ENCODE measurements at places on chromosomes 1 and 21.

- DNase-seq: no peak
Measured at GRCh38 chr1:236686815-236687160, 489 bp downstream of the ACTN2 start.

GRCh38 chr1:58457023-58457635, 89.4 kb downstream of the OMA1 start:
- DNase-seq: no peak

DNA sequence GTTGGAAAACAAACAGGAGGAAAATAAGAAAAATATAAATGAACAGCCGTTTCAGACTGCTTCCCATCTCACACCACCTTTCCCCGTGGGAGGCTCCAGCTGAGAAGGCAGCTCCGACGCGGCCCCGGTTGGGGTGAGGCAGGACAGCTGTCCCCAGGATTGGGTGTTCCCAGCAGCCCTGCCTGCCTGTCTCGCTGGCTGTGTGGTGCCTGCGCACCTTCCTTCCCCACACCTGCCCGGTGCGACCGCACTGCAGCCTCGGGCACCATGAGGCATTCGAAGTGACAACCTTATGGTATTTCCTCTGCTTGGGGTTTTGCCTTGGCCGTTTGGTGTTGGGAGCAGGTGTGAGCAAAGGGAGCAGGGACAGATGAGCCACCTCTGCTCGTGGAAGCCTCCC, 161.6 kb downstream of the PRDM16 start:
- no peak for DNase-seq

DNA sequence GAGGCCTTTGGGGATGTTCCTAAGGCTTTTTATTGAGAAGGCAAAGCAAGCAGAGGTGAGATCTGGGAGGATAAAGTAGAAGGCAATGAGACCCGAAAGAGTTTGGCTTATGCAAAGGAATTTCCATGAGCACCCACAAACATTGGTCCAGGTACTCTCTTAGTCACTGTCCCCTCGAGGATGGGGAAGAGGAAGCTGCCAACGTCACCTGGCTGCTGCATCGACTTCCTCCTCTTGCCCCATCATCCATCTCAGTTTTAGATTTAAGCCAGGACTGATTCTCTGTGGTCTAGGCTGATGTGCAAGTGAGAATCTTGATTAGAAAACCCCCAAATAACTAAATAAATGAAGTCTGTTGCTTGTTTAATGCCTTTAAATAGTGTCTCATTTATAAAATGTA, 28.7 kb downstream of the RUNX1 start:
- DNase-seq: no peak

GRCh38 chr1:229947968-229948367, 119.1 kb upstream of the GALNT2 start:
- no peak for DNase-seq

DNA sequence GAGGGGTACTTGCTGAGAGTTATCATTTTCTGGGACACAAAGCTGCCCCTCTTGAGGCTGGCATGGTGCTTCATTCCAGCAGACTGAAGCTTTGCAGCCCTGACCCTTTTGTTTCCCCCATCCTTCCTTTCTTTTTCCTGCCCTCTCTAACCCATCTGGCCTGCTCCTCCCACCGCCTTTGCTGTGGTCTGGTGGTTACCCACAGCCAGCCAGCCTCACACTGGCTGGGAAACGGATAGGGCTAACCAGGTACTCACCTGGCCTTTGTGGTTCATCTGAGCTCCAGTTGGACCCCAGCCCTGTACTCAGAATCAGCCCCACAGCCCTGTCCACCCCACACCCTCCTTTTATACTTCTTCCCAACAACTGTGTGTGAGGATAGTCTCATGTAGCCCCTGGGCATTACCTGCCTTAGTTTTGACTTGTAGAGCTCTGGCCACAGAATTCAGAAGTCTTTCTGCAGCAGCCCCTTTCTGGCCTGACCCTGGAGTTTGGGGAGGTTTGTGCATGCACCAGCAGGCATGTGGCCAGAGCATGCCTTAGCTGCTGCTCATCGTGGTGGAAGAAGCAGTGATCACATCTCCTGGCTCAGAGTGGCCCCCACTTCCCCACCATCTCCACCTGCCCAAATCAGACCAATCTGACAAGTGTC, 138.0 kb downstream of the TRABD2B start:
- no peak for DNase-seq

DNA sequence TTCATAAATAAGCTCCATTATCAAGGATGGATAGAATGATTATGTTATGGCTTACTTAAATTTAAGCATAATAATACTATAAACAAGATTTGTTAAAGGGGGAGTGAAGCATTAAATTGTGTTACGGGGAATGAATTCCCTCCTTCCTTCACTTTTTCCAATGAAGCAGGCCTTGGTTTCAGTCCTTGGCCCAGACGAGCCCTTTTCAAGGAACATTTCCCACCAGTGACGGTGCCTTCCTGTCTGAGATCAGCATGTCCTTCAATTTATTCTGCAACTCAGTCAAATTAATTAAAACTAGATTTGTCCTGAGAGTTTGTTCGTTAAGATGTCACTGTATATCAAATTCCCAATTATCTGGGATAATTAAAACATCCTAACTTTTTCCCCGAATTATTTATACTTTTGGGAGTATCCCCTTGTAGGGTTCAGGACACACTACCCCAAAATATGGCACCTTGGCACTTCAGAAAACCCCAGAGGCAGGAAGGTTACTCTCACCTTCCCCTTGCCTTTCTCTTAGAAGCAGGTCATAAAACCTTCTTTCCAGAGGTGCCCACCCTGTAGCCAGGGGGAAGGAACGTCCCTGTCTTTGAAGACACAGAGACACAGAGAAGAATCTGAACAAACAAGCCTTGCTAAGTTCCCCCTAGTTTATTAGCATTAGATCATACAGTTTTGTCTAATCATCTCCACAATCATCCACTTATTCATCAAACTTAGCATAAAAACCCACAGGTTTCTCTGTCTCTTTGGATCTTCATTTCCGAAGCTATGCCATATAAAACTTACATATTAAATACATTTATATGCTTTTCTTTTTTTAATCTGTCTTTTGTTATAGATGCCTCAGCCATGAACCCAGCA, 86.2 kb upstream of the ARHGAP29 start:
- DNase-seq: no peak

- DNase-seq: peak; percentile 43
Measured at GRCh38 chr1:16351456-16351993, 755 bp downstream of the FBXO42 start.

- DNase-seq: peak; percentile 64
Measured at GRCh38 chr1:6459850-6460265, 6.1 kb downstream of the TNFRSF25 start.

DNA sequence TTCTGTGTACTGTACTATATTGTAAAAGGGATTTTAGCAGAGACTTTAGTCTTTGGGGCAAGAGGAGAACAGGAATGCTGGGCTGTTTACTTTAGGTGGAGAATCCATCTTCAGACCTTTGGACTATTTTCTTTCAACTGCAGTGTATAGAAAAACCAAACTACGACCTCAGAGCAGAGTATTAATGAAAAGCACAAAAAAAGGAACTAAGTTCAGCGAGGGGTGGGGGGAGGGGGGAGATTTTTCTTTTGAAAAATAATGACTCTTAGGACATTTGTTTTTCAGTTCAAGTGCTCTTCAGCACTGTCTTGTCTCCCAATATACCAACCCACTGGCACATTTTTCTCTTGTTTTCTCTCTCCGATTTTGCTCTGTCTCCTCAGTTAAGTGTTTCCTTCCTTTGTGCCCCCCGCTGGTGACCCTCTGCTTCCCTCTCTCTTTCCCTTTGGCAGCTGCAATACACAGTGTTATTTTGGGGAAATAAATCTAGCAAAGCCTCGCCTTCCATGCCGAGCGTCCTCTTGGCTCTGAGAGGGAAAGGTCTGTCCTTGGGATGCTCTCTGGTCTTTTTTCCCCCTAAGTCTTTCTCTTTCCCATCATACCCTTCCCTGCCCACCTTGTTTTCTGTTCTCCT, 44.8 kb downstream of the ACP6 start:
- peak; percentile 67 for DNase-seq

DNA sequence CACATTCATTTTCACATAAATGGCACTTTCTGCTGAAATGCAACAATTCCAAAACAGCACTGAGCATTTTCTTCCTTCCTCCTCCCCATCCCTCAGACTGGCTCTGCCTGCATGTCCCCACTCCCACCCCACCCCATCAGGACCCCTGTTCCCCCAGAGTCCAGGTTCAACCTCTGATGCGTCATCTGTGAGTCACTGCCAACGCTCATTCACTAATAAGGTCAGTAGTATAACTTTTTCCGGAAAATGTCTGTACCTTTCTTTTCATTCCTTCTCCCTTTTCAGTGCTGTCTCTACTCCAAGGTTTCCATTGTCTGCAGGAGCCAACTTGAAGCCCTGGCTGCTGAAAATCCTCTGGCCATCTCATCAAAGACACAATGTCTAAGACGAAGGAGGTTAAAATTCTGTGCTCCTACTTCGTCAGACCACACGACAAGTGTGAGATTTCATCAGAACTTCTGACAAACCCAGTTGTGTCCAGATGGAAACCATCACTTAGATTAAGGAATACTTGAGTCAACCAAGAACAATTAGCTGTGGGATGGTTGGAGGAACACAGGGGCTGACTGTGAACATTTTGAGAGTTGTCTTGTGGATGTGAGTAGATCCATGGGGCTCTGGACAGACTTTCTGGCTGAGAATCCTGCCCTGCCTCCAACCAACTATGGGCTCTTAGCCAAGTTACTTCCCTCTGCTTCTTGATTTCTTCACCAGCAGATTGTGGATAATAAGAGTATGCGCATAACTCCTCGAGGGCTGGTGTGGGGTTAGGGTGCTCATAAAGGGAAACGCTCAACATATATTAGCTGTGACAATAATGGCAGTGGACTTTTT, 35.6 kb upstream of the UTS2 start:
- peak; percentile 8 for DNase-seq

DNA sequence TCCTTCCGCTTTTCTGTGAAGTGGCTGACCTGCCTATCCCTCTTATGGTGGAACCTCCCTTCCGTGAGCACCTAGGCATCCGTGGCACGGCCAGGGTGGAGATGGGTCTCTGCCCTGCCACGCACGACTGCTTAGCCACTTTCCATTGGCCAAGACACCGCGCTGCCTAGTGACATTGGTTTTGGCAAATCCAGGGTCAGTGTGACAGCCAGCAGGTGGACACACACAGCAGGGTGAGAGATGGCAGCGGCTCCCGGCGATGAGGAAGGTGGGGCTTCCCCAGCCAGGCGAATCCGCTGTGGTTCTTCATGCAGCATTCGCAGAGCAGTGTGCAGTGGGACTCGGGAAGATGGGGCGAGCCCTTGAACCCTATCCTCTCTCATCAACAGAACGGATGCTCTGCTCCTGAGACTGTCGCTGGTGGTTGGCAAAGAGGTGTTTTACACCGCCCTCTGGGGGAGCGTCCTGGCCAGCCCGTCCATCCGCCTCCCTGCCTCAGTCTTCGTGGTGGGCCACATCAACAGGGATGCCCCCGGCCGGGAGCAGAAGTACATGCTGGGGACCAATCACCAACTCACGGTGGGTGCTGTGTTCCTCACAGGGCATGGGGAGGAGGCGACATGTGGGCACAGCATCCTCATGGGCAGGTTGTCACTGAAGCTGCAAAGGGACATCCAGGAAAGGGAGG, 51.8 kb downstream of the DOP1B start:
- no peak for DNase-seq

DNA sequence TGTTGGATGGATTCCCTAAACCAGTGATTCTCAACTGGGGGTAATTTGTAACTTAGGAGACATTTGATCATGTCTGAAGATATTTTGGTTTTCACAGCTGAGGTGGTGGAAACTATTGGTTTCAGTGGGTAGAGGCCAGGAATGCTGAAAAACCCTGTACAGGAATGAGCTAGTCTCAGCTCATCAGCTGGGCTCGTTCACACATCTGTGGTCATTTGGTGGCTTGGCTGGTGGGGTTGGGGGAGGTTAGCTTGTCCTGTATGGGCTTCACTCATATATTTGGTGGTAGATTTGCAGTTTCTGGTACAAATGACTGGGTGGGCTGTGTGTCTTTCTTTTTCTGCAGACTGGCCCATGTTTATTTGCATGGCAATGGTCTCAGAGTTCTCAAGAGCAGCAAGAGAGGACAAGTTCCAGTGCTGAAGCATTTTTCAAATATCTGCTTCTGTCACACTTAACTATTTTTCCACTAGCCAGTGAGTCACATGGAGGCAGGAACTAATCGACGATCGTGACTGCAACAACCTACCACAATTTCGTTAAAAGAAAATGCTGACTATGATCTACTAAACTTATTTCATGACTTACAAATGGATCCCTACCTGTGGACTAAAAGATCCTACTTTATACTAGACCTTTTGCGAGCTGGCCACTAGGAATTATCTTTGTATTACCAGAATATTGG, 321.7 kb upstream of the PLXNA2 start:
- no peak for DNase-seq

GRCh38 chr1:247746391-247746935, 1.5 kb downstream of the OR14A2 start:
- DNase-seq: no peak

GRCh38 chr1:38135625-38136414, 89.2 kb upstream of the POU3F1 start:
- DNase-seq: no peak

GRCh38 chr1:182391028-182391361, 595 bp downstream of the GLUL start:
- DNase-seq: no peak

GRCh38 chr1:47646676-47647075, 208.8 kb downstream of the FOXD2 start:
- DNase-seq: no peak

GRCh38 chr21:44583089-44583799, 2.8 kb upstream of the KRTAP10-5 start:
- DNase-seq: no peak

DNA sequence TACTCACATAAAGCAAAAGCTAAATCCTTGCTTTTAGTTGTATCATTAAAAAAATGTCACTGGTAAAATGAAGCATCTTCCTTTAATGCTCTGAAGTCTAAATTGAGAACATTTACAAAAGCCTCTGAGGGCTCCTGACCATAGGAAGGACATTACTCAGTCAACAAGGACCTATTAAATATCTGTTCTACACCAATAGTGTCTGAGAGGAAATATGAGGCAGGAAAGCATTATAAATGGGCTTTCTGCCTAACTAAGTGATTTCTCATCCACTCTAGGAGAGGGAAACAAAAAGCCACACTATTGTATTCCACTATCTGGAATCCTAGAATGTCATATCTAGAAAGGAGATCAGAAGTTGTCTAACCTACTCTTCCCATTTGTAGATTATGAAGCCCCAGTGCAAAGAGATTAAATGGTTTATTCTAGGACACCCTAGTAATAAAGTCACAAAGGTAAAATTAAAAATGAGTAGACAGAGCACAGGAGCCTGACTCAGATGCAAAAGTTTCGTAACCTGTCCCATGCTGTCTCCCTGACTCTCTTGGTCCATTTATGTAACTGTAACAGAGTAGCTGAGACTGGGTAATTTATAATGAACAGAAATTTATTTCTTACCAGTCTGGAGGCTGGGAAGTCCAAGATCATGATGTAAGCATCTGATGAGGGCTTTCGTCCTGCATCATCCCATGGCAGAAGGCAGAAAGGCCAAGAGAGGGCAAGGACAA, 17.6 kb downstream of the RGS1 start:
- DNase-seq: no peak

DNA sequence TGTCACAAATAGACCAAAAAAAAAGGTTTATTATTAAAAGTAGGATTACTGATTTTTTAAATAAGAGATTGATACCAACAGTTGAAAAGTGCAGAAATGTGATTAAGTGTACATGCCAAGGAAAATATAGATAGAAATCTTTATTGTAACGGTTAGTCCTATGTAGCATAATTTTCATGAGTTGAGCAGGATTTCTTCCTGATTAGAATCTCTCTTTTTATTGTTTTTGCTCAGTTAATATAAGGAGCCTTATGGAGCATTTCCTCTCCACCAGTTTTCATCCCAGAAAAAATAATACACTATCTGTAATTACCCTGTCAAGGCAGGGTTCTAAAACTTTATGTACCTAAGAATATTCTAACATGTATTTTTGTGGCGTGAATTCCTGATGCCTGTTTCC, 23.4 kb downstream of the CAPZA1 start:
- DNase-seq: no peak
